ENCODE measurements at places on chromosomes 5 and 9. TPM values are rescaled to one million over a fixed set of nuclear protein-coding genes. Genes with fewer than 3 reads are reported as not detected.

HTR1A gene
- not detected for total RNA-seq

DNA sequence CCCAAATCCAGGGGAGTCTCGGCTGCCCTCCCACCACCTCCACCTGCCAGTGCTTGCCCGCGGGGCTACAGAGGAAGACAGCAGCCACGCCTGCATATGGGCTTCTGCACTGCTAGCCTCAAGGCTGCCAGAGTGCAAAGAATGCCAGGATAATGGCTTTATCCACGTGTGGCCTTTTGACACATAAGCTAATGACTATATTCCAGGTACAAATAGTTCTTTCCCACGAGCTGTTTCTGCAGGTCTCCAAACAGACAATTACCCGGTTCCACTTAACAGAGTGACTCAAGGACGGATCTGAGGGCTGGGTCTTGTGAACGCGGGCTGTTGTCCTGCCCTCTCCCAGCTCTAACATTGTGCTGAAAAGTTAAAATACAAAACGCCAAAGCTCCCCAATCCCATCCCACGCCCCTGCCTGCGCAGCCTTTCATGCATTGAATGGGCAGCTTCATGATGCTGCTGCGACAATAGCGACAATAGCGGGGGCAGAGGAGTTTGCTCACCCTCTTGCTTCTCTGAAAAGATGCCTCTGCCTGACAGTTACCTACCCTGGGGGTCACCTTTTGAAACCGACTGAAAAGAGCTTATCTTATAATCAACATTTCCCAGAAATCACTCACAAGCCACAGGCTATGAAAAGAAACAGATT is 39.1 kb upstream of the MSH3 start:
- peak; percentile 13 for DNase-seq

DNA sequence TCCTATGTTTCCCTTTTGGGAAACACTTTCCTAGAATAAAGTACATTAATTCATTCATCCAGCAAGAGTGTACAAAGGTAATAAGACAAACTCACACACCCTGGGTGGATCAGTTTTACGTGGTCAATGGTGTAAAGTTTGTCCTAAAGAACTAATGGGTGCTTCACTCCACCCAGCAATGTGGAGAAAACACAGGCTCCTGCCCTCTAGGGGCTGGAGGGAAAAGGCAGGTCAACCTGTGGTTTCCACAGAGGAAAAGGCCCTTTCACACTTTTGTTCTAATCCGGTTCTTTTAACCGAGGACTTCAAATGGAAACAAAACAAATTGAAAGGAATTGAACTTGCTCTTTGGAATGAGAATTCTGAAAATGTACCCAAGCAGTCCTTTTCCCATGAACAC is 80.9 kb upstream of the SPOCK1 start:
- DNase-seq: no peak

DNA sequence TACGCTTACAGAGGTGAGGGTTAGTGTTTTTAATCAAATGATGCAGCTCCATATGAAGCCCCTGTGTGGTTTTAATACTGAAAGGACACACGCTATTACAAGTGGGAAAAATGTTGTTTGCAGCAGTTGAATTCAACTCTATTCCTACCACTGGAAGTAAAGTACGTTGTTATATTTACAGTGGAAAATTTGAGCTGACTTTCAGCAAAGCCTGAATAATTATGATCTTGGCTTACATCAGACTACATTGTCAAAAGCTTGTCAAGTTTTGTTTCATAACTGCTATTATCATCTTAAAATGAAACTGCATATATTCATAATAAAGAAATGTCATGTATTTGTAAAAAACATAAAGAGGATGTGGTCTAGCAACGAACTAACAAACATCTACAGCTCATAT is 818.5 kb downstream of the SEMA5A start:
- DNase-seq: no peak

- no peak for DNase-seq
Observed at GRCh38 chr5:138969323-138970002, 94.3 kb upstream of the LRRTM2 start.
